ENCODE measurements at places on chromosomes 12 and 14.

GRCh38 chr14:35395283-35395682, 9.3 kb downstream of the NFKBIA start:
- DNase-seq, result no peak

DNA sequence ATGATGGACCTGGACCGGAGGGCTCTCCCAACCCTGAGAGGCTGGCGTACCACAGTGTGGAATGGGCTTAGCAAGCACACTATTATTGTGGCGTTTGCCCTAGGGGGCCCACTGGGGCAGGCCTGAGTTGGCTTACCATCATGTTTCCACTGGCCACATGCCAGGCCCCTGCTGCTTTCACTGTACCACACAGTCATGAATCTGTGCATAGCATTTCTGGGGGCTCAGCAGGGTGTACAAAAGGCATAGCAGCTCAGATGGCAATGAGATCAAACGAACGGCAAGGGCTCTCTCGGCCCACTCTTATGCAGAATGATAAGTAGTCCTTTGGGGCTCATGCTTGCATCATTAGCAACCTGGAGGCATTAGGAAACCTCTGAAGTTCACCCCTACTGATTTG, 137.0 kb upstream of the HIF1A start:
- DNase-seq, result no peak

- DNase-seq, result peak; percentile 40
Observed at GRCh38 chr14:100654814-100655740, 67.9 kb upstream of the BEGAIN start.

GRCh38 chr14:103699261-103699661, 16.0 kb downstream of the XRCC3 start:
- no peak for DNase-seq

DNA sequence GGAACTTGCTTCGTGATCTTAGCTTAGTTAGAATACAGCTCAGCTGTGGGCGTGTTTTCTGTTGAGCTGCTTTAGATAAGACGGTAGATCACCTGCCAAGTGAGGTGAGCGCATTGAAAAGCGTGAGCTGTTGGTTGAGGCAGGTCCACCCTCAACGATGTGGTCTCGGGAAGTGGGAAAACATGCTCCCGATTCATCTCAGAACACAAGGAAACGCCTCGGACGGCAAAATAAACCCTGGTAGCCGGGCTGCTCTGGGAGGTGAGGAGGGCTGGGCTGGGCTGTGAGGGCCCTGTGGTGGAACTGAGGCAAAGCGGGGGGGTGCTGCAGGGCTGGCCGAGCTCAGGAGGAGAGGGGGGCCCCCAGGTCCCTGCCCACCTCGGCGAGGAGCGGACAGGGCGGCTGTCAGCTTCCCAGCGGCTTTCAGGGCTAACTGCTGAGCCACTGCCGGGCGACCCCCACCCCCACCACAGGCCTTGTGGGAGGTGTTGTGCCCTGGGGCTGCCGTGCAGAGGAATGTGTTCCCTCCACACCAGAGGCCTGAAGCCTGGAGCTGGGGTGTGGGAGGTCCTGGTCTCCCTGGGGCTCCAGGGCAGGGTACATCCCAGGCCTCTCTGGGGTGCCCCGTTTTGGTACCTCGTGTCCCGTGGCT, 30.7 kb downstream of the NOC4L start:
- no peak for DNase-seq

GRCh38 chr12:113137861-113138783, 2.6 kb upstream of the RASAL1 start:
- no peak for DNase-seq

- no peak for DNase-seq
Observed at GRCh38 chr14:61603736-61604135, 91.6 kb upstream of the HIF1A start.

DNA sequence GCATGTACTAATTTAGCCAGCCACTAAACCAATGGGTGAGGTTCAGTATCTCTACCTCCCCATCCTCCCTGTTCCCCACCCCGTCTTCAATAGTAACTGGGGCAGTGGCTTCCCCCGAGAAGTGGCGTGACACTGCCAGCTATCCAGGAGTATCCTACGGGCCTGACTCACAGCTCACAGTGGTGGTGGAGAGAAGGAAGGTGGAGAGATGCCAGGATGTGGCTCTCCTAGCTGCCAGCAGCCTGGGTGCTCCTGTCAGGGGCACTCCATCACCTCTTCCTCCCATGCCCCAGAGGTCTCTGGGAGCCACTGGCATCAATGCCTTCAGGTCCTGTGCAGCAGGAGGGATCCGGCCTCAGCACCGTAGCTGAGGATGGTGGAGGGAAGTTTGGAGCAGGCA, 49.0 kb downstream of the TSPAN11 start:
- no peak for DNase-seq

DNA sequence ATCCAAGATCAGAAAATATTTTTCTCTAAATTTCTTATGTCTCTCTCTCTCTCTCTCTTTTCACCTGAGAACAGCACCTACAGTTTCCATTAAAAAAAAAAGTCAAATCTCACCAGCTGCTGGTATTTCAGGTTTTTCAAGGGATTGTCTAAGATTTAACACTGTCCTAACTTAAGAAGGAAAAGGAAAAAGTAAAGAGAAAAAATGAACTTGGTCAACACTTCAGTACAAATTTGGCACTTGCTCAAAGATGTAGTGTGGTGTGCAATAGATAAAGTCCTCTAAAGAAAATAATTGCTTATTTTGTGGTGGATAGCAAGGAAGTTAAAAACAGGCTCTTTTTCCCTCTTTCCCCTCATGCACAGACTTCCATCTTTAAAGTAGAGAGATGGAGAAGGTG, 416.2 kb downstream of the SOX5 start:
- no peak for DNase-seq

- DNase-seq, result no peak
Observed at GRCh38 chr14:56149995-56150394, 31.8 kb downstream of the PELI2 start.

GRCh38 chr12:111605911-111606766, 7.0 kb upstream of the ATXN2 start:
- DNase-seq, result no peak

DNA sequence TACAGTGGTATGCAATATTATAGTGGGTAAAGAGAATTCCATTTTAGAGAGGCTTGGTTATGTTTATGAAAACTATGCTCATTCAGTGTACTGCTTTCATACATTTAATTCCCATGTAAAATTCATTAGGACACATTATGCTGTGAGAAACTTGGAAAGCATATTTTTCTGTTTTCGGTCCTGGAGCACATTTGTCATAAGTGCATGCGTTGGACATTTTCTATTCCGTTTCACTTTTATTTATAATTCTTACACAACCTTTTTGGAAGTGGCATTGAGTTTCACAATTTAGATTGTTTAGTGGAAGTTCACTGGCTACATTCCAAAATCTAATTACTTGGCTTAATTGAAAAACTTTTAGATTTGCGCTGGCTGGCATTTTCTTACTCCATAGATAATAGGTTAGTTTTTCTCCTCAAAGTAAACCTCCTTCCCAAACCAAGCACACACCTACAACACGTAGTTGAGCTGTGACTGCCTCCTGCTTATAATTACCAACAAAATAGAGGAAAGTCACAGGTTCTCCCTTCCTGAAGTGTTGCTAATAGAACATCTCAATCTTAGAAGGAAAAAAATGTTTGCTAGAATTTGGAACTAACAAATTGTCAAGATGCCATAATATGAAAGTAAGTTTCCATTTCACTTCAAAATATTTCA, 938.5 kb downstream of the TRHDE start:
- no peak for DNase-seq

GRCh38 chr14:57066463-57066862, 202.2 kb downstream of the EXOC5 start:
- no peak for DNase-seq

DNA sequence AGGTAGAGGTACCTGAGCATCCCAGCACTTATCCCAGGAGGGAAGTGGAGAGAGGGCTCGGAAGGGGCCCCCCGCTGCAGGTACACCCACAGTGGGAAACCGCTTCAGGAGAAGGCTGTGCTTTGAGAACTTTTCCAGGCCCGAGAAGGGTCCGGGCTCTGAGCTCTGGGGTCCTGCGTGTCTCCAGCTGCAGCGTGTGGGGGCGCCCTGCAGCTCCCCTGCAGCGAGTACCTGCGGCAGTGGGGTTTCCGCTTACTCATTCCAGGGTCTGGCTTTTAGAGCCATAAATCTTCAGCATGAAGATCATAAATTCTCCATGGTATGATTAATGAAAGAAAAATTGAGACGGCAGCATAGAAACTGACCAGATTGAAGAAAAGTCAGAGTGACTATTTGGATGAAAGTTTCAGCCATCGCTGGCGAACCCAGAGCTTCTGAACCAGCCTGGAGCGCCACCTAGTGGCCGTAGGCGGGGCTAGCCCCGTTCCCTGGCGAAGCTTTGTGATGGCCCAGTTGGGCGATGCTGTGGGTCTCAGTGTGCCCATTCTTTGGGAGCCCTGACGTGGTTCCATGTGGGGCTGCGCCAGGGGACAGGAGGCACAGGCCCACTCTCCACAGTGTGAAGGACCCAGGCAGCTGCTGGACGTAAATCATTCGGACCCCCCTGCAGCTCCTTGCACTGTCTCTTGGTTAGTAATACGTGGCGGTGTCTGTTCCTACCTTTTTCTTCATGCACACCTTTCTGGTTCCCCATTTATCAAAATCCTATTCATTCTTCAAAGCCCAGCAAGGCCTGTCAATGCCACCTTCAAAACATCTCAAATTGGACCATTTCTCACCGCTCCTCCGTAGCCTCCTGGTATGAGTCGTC, 198.2 kb downstream of the TSPAN9 start:
- DNase-seq, result peak; percentile 70

- DNase-seq, result no peak
Observed at GRCh38 chr14:68254669-68255527, 435.3 kb downstream of the RAD51B start.

- DNase-seq, result no peak
Observed at GRCh38 chr12:106865683-106866082, 90.0 kb upstream of the TMEM263 start.

GRCh38 chr12:62670986-62671720, 204.5 kb downstream of the MON2 start:
- no peak for DNase-seq

DNA sequence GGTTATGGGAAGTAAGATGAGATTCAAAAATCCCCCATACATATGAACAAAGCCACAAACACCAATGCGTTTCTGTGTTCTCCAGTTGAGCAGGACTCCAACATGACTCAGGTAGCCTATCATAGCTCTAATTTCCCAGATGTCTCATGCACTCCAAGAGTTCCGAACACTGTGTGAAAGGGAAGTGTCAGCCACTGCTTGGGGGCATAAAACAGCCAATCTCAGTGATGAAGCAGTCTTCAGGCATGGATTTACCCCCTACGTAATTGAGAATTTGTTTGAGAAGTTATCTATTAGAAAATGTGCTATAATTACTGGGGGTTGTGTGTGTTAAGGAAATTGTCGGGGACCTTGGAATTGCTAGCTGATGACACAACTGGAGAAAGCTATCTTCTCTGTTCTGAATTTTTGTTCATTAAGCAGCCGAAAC, 153.9 kb upstream of the AVPR1A start:
- DNase-seq, result no peak

DNA sequence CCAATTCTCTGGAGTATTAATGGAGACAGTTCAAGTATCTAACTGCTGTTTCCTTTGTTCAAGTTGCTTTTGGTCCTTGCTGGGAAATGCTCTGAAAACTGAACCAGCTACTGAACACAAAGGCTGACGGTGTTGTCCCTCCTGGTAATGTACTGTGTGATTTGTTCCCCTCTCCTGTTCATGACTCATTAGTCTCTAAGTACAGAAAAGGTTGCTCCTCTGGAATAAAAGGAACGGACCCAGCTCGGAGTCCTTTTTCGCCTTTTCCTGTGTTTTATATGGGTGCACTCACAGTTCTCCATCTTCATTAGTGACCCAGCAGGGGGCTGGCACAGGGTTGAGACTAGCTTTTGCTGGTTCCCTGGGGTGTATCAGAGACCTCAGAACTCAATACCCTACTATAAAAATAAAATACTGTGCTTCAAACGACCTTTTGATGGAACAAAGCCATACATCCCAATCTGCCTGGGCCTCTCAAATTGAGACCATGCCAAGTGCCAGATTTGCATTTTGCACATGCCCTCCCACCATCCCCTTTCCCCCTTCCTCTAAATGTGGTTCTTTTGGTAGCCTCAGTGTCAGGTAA, 269.7 kb downstream of the RAD51B start:
- DNase-seq, result no peak

GRCh38 chr12:90024262-90024661, 315.6 kb upstream of the ATP2B1 start:
- DNase-seq, result no peak

- no peak for DNase-seq
Observed at GRCh38 chr14:78184157-78184556, 14.0 kb downstream of the NRXN3 start.

DNA sequence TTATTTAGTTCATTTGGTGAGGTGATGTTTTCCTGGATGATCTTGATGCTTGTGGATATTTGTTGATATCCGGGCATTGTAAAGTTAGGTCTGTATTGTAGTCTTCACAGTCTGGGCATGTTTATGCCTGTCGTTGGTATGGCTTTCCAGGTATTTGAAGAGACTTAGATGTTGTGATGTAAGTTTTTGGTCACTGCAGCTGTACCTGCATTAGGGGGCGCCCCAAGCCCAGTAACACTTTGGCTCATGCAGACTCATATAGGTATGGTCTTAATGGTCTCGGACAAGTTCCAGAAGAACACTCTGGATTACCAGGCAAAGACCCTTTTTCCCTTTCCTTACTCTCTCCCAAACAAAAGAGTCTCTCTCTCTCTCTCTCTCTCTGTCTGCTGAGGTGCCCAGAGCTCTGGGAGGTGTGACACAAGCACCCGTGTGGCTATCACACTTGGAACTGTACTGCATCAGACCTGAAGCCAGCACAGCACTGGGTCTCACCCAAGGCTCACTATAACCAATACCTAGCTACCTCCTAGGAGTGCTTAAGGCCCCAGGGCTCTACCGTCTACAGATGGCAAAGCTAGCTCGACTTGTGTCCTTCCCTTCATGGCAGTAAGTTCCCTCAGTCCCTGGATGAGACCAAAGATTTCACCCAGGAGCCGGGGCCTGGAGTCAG, 425.8 kb upstream of the ATXN7L3B start:
- no peak for DNase-seq

DNA sequence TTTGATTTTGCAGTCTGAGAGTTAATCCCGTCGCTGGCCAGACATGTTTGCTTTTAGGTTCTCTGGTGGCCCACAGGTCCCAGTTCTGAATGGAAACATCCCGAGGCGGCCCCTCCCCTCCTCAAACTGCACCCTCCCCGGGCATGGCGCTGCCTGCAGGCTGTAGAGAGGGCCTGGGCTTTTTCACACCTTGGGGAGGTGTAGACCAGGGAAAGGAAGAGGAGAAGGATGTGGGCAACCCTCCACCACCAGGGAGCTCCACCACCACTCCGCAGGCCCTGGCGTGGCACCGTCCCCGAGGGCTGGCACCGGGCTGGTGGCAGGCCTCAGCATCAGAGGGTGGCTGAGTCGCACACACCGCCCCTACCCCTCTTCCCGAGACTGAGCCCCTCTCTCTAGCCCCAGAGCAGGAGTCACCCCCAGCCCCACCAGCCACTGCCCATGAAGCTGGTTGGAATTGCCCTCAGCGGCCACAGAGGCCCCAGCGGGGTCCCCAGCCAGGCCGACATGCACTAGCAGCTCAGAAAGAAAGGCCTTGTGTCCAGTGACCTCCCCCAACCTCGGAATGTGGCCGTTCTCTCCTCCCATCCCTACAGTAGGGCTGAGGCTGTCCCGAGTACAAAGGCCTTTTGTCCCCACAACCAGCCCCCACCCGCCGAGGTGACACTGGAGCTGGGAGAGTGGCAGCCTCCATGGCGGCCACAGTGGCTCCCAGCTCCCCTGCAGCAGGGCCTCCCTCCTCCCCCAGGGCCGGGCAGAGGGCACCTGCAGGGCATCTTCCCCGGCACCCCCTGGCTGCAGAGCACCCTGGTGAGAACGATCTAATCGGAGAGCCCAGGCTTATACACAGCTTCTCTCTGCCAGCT, 23.5 kb upstream of the INF2 start:
- no peak for DNase-seq

GRCh38 chr14:31994391-31995033, 82.6 kb upstream of the ARHGAP5 start:
- no peak for DNase-seq

Data from activated naive CD4-positive, alpha-beta T cell treated with anti-CD3 and anti-CD28 coated beads, Interleukin-2, amount 50 U/mL, for 16 hours (primary cell).